ENCODE measurements at places on chromosomes 13 and 19. TPM values are rescaled to one million over a fixed set of nuclear protein-coding genes. Genes with fewer than 3 reads are reported as not detected.

Gene GPX4
- 249 TPM for total RNA-seq

Gene SIGLECL1
- not detected for total RNA-seq

Gene CCDC70
- not detected for total RNA-seq

Gene BRD4
- total RNA-seq = 18.0 TPM

Gene ANGPTL8
- total RNA-seq = not detected

Gene ZNF221
- 12.9 TPM for total RNA-seq

Gene SLC25A41
- under 0.01 TPM for total RNA-seq

Gene RASIP1
- total RNA-seq = 1.0 TPM

Gene TDRD12
- total RNA-seq = under 0.01 TPM

All from smooth muscle cell of trachea (primary cell).